ENCODE measurements at places on chromosomes 5 and 9. TPM values are rescaled to one million over a fixed set of nuclear protein-coding genes. Genes with fewer than 3 reads are reported as not detected.
A peak's percentile ranks its signal among the peaks of the same experiment; 100 is the strongest.

STPG3 gene
- total RNA-seq = not detected

LHX6 gene
- total RNA-seq = 0.40 TPM

GRCh38 chr5:72871366-72872024 lies 55.0 kb downstream of the TNPO1 start:
- DNase-seq = peak; percentile 93

- DNase-seq = no peak
Measured at GRCh38 chr9:794386-794785, 47.1 kb upstream of the DMRT1 start.

PCSK1 gene
- total RNA-seq = under 0.01 TPM

DNA sequence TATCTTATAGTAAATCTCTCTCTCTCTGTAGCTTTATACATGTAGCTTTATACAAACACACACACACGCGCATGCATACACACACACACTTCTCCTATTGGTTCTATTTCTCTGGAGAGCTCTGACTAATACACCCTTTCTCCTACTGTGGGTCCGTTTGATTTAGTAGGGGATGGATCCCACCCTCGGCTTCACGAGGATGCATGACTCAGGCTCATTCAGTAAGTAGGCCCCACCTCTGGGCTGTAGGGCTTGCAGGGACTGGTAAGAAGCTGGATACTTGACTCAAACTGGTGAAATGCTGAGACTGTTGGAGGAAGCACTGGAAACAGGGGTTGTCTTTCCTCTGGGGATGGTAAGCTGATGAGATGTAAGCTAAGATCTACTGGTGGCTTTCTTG lies 98.7 kb downstream of the SLC24A2 start:
- DNase-seq = no peak

DNA sequence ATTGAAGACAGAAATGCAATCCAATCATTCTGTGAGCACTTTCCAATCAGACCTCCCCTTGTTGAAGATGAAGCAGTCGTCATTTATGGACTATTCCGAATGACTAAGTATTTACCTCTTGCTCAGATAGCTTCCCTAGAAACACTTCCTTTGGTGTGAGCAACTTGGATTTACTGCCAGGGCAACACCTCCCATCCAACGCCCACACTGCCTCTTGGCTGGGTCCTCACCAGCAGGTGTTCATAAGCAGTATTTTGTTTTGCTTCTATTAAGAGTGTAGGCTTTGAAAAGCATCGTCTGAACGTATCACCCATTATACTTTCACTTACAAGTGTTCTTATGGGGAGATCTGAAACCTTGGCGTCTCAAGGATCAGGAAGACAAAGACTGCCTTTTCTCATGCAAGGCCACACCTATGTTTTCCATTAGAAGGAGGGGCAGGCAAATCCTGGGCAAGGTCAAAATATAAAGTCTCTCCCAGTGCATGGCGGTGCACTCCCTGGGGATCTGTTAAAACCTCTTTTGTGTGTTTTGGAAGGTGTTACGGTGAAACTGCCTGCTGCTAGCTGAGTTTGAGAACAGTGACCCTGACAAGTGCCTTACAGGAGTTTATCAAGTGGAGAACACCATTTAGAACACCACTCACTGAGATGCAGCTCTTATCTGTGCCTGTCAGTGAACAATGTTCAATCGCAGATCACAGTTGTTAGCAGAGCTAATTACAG lies 10.6 kb upstream of the MARCHF3 start:
- DNase-seq = peak; percentile 95

- no peak for DNase-seq
Measured at GRCh38 chr5:98657559-98657958, 115.9 kb upstream of the RGMB start.

RBM22 gene
- 13.1 TPM for total RNA-seq

GRCh38 chr9:36991516-36992134 lies 42.4 kb downstream of the PAX5 start:
- DNase-seq = peak; percentile 23

DNA sequence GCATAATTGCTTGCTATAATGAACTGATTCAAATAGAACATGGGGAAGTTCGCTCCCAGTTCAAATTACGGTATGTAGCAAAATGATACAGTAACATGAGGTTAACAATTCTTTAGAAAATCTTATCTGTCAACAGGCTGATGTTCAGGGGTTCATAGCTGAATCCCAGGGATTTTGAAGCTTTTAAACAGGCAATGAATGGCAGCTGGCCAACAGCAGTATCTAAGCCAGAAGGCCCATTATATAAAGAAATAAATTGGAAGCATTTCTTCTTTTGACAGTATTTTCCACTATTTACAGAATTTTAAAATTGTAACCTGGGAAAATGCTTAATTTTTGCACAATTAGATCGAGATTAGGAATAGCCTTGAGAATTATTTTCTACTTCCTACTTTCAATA lies 126.8 kb downstream of the PDE8B start:
- DNase-seq = no peak

DNA sequence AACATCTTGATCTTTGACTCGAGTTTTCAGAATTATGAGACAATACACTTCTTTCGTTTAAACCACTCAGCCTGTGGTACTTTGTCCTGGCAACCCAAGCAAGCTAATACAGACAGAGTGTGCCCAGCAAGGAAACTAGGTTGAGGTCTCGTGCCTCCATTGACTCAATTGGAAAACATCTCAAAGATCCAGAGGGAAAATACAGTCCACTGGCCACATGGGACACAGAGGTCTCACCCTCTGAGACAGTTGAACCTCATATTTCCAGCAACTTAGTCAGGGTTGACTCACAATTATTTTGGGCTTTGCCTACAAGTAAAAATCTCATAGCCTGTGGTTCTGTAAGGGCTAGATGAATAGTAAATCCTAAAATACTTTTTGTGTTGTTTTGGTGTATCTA lies 631.5 kb downstream of the MTRR start:
- DNase-seq = no peak

DNA sequence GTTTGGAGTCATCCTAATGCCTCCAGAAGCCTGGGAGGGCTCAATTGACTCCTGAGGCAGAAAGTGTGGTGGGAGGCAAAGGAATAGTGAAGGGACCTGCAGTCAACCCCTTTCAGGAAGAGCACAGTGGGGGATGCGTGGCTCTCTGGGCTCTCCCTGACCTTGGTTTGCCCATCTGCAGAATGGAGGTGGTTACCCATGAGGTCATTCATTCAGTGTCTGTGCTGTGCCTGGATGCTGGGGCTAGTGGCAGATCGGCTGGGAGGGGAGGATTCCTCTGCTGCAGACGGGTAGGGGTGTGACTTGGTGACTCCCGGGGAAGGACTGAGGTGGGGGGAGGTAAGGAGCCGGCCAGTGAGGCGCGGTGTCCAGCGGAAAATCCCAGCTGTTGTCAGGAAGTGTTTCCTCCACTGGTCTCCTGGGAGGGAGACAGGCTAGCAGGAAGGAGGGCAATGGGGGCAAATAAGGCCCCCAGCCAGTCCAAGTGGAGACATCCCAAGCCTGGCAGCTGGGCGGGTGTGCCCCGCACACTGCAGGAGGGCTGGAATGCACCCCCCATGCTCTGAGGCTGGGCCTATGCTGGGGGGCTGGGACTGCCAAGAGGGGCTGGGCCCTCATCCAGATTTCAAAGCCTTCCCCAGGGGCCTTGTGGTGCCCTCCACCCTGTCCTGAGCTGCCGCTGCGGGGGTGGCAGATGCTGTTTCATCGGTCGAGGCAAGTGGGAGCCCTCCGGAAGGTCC lies 10.9 kb downstream of the CXXC5 start:
- peak; percentile 35 for DNase-seq

SPATA31A7 gene
- not detected for total RNA-seq

SPATA31D4 gene
- not detected for total RNA-seq

IFNA21 gene
- total RNA-seq = not detected

DNA sequence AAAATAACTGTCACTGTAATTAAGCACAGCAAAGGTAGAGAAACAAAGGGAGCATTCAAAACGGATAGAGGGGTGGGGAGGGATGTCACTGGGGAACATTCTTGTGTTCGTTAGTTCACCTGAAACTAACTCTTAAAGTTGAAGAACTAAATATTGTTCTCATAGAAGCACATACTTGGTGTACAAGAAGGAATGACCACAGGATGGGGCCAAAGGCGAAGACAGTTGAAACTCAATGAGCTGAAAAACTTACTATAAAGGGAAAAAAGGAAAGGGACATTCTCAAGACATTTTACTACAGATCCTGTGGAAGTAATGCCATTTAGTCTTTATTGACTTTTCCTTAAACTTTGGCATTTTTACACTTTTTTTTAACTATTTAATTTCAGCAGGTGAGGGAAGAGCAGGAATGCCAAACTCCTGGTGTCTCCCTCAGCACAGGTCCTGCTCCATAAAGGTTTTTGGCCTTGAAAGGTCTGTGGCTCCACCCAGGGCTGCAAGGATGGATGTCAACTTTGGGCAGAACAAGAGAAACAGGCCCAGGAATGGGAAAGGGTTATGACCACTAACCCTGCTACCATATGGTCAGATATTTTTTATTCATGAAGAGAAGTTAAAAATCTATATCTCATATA lies 197.6 kb upstream of the RASA1 start:
- peak; percentile 76 for DNase-seq

GRCh38 chr5:27818888-27819287 lies 780.5 kb upstream of the CDH9 start:
- no peak for DNase-seq

DNA sequence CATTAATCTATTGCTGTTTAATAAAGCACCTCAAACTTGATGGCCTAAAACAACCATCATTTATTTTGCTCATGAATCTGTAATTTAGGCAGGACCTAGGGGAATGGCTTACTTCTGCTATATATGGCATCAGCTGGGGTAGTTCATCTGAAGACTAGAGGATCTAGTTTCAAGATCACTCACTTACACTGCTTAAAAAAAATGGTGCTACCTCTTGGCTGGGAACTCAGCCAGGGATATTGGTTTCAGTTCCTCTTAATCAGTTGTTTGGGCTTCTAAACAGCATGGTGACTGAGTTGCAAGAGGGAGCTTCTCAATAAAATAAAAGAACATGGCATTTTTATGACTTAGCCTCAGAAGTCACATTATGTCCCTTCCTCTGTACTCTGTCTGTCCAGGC lies 142.0 kb downstream of the FAM114A2 start:
- no peak for DNase-seq

- peak; percentile 23 for DNase-seq
Measured at GRCh38 chr5:149125386-149125891, 15.9 kb upstream of the ABLIM3 start.

- DNase-seq = peak; percentile 80
Measured at GRCh38 chr5:9540791-9541190, 5.1 kb downstream of the SEMA5A start.

All from lung microvascular endothelial cell (primary cell).